Astrocyte of the spinal cord (primary cell): ENCODE measurements at places on chromosomes 5 and 9.

DNA sequence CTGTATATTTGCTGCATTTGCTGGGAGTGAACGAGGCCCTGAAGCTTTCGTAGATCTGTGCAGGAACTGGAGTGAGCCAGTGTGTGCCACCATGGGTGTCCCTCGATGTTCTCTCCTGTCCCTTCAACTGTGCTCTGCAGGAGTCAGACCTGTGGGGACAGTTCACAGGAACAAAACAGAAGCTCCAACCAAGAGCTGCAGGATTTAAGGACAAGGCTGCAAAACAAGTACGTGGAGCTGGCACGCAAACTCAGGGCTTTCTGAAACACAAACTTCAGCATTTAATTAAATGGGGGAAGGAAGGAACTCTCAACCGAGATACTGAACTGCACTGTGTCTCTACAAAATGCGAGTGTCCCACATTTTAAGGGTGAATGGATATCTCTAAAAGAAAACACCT, 24.2 kb downstream of the BASP1 start:
- DNase-seq = no peak

DNA sequence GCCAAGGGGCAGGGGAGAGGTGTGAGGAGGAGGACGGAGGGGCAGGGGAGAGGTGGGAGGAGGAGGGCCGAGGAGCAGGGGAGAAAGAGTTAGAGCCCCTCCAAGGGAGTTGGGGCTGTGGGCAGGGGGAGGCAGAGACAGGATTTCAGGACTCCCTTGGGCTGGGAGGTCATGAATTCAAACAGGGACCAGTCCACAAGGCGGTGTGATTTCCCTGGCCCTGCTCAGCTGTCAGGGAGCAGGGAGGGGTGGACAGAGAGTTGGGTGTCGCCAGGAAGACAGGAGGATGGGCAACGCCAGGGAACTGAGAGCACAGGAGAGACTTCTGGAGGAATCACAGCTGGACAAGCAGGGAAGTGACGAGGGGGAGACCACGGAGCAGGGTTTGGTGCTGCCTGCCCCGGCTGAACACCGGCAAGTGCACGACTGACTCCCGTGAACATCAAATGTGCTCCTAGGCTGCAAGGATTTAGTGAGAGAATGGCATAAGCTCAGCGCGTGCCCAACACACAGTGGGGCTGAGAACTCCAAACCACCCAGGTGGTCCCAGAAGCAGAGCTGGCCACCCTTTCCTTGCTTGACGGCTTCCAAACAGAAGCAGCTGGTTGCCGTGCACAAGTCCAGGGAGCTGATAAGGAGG, 17.8 kb upstream of the OLFM1 start:
- no peak for DNase-seq

DNA sequence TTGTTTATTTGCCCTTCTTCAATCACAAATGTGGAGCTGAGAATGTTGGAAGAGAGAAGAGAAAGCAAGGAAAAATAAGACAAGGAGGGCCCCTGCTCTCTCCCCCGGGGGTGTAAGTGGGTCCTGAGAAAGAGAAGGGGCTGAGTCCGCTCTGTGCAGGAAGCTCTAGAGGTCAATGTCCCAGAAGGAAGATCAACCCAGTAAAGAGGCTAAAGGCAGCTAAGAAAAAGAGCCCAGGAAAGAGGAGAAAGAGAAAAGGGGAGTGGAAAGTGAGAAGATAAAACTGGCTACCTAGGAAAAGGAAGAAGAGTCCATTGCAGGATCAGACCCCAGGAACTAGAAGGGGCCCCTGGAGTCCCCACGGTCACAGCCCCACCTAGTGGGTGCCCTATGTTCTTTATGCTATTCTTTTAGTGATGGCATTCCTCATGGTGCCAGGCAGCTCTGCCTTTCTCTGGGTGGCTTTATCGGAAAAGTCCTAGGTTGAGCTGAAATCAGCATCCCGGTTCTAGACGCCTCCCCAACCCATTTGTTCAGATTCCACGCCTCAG, 583.4 kb downstream of the ACTL7B start:
- peak; percentile 65 for DNase-seq

- no peak for DNase-seq
Measured at GRCh38 chr9:91196103-91196950, 165.4 kb downstream of the AUH start.

DNA sequence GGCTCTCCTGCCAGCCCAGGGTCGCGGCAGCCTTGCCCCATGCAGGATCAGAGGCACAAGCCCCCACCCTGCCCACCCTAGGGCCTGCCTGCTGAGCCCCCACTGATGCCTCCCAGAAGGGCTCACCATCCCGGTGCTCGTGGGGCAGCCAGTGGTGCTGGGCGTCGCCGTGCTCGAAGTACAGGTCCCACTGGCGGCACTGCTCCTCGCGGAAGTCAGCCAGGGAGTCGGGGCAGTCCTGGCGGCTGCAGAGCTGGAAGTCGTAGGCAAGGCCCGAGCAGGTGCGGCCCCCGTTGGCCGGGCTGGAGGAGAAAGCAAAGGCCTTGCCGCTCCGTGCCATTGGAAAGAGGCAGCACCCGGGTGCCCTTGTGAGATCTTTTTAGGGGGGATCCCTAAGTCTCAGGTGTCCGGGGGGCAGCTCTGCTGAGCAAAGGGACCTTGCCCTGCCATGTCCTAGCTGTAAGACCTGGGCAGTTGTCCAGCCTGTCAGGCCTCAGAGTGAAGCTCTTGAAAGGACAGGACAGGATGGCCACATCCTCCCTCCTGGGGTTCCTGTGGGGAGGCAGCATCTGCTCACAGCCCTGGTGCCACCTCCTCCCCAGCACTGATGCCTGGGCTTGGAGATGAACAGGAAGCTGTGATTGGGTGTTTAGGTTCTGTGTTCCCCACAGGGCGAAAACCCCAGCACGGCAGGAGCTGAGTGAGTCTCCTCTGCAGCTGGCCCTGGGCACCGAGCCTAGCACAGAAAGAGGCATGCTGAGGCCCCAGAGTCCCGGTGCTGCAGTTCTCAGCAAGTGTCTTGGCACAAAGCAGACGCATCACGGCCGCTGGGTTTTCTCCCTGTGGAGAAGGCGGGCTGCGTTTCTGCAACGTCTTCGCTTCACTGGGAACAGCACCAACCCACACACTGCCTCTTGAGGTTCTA, 77.7 kb downstream of the ZNF354C start:
- peak; percentile 32 for DNase-seq
